ENCODE measurements at places on chromosomes 2 and 18.

DNA sequence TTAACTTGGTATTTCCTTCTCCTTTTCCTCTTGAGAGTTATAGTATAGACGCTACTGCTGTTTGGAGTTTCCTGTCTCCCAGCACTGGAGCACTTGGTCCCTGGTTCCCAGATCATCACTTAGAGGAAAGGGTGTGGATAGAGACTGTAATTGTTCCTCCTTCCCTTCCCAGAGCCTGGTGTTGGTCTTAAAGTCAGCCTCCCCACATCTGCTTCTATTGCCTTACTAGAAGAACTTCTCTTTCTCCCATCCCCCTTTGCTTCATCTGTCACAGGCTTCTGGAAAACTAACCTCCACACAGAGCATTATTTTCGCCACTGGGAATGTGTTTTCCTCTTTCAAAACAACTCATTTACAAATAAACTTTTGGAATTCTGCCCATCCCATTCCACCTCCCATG is 131.0 kb downstream of the CCDC85A start:
- no peak for DNase-seq

DNA sequence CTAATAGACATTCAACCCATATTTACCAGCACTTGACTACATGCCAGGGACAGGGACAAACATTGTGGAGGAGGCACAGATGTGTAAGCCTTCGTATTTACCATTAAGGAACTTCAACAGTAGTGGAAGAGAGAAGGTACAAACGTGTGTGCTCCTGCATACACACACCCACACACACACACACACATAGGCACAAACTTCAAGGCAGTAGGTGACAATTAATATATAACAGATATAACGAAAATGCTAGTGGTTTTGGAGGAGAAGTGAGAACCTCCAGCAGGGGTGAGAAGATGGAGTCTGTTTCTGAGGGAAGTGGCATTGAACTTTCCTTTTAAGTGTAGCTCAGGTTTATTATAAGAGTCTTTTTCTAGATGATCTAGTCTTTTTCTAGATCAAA is 231.1 kb downstream of the SETBP1 start:
- no peak for DNase-seq

GRCh38 chr2:197356136-197356535 is 45.6 kb upstream of the ANKRD44 start:
- peak; percentile 33 for DNase-seq

DNA sequence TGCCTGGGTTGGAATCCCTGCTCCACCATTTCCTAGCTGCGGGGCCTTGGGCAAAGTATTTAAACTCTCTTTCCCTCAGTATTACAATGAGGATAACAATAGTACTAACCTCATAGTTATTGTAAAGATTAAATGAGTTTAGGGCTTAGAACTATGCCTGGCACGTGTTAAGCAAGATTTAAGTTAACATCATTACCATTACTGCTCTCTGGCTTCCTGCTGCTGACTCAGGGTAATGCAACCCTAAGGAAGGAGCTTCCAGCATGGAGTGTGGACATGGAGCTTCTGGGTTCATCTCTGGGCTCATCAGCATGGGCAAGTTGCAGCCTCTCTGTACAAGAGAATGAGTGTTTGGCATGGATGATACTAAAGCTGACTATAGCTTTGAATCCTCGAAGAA is 374.2 kb upstream of the MAP2 start:
- DNase-seq, result no peak

DNA sequence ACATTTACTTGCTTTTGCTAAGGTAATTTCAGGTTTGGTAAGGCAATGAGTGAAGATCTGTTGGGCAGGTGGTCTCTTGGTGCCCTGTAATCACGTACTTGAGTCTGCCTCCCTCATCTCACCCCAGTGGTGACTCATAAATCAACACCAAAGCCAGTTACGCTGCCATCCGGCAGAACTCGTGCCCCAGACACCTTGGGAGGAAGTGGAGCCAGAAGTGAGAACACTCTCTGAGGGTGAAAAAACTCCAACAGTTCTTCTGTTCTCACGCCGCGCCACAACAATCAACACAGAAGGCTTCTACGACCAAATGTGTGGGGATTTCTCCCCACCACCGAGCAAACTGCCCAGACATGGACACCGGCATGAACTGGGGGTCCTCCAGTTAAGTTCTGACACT is 206.2 kb downstream of the ARL4C start:
- DNase-seq, result no peak

- no peak for DNase-seq
Observed at GRCh38 chr18:2409906-2410305, 161.4 kb downstream of the METTL4 start.

GRCh38 chr2:39845460-39846146 is 66.5 kb upstream of the THUMPD2 start:
- peak; percentile 94 for DNase-seq

- DNase-seq, result no peak
Observed at GRCh38 chr2:133892352-133892913, 324.2 kb upstream of the NCKAP5 start.

DNA sequence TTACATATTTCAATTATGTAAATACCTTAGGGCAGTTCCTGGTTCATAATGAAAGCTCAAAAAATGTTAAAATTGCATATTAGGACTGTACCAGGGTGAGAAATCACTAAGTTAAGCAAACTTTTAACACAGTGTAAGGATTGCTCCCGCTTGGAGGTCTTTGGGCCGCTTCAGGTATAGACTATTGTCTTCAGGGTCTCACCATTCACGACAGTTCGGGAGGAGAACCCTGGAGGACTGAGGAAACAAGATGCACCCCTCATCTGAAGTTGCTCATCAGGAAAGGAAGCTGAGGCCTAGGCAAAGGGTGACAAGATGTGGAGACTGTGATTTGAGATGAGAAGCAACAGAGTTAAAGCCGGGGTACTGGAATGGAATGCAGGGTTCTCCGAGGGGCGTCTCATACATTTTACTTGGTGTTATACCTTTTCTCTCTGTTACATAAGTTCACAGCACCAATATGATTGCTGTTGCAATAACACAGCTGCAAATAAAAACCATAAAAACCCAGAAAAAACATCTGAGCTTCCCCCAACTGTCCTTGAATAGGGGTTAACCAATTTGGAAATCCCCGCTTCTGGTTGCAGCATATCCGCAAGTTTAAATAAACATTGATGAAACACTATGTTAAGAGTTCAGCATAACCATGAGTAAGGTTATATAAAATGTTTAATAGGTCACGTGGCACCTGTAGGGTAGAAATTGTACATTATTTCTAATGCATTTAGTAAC is 40.1 kb downstream of the FBXO48 start:
- peak; percentile 63 for DNase-seq

DNA sequence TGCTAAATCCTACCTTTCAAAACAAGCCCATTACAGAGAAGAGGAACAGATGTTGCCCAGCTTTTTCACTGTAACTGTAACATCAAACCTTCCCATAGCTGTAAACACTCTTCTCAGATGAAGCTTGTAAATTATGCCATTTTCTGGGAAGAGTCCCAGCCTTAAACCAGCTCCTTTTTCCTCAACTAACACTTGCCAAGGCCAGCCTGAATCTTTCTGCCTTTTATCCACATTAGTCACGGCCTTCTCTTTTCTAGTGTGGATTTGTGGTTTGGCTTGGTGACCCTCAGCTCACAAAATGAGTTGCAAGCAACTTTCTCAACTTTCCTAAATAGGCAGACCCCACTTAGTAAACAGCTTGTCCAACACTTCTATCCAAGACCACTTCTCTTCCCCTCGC is 90.2 kb downstream of the CABLES1 start:
- peak; percentile 82 for DNase-seq

GRCh38 chr2:73284296-73285158 is at the start of gene FBXO41:
TSS of gene FBXO41 (minus strand) at chr2:73284478. CDS start at chr2:73269630, 14,848 bp downstream.
- peak; percentile 32 for DNase-seq

- DNase-seq, result peak; percentile 74
Observed at GRCh38 chr2:12717191-12718014, 667 bp downstream of the TRIB2 start.

DNA sequence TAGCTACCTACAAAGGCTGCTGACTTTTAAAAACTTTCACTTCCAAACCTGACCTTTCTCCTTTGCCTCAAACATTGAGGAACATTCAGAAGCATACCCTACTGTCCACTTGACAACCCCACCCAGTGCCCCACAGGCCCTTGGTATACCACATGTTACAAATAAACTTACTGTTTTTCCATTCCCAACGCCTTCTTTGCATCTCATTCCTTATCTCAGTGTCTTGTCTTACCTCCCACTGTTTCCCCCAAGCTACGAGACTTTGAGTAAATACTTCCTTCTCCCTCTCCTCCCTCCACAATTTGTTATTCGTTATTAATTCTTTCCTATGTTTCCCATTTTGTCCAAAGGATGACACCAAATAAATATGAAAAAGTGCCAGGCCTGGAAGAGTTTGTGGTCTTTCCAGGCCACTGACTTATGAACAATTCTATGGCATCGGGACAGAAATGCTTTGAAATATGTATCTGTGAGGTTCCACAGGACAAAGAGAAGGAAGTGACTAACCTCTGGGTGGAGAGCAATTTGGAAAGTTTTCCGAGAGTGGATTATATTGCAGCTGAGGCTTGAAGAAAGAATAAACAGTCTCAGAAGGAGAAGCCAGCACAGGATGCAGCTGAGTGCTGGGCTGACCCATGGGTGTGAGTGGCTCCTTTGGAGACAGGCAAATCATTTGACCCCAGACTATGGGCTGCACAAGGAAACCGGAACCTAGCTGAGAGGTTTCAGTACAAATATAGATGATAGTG is 409.0 kb downstream of the LPIN1 start:
- peak; percentile 97 for DNase-seq

DNA sequence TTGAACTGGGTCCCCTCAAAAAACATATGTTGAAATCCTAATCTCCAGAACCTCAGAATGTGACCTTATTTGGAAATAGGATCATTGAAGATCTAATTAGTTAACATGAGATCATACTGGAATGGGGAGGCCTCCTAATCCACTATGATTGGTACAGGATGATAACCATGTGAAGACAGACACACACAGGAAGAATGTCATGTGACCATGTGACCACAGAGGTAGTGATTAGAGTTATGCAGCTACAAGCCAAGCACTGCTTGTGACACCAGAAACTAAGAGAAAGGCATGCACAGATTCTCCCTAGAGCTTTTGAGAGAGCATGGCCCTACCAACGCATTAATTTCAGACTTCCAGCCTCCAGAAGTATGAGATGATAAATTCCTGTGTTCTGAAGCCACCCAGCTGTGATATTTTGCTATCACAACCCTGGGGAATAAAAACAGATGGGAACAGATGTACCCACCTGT is 47.0 kb upstream of the TGIF1 start:
- no peak for DNase-seq

DNA sequence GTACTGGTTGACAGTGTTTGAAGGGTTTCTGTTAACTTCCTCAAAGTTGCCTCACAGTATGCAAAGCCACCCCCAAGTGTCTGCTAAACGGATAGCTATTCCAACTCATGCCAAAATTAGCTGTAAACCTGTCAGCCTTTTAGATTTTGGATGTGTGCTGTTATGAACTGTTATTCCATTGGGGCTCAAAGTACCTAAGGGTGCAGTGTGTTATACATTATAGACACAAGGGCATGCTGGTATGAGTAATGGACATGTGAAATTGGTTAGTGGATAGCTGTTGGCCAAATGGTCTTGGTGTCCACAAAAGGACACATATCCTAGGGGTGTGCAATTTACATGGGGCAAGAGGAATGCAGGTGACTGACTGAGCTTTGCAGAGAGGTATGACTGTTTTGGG is 33.7 kb upstream of the CCBE1 start:
- DNase-seq, result no peak

- DNase-seq, result peak; percentile 56
Observed at GRCh38 chr18:5890331-5891183, 4.8 kb downstream of the TMEM200C start.

DNA sequence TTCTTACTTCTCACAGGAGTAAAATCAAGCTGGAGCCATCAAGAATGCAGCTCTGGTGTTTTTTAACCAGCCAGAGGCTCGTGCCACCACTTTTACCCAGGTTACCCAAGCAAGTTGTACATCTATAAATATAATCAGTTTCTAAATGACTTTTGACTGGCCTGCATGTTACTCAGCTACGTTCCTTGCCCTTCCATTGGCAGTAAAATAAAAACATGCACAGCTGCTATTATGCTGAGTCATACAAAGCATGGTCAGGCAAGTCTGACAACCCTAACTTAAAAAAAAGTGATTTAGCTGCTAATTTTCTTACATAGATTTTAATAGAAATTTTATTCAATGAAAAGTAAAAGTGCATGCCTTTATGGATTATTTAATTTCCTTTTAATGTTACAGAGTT is 111.7 kb upstream of the CSRNP3 start:
- peak; percentile 83 for DNase-seq

DNA sequence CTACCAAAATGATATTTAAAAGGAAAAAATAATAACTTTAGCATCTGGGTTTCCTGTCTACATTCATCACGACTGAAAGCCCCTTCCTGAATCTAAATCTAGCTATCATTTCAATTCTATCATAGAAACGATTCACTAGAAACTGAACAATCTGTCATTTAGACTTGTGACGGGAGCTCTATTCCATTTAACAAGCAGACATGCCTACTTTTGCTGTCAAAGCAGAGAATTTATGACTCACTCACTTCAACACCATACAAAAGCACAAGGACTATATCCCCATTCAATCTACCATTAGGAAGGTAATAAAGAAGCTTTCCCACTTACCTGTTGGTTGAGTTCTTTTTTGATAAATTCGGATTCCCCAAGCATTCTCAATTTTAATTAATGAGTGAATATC is 1072.3 kb downstream of the LRP1B start:
- no peak for DNase-seq

DNA sequence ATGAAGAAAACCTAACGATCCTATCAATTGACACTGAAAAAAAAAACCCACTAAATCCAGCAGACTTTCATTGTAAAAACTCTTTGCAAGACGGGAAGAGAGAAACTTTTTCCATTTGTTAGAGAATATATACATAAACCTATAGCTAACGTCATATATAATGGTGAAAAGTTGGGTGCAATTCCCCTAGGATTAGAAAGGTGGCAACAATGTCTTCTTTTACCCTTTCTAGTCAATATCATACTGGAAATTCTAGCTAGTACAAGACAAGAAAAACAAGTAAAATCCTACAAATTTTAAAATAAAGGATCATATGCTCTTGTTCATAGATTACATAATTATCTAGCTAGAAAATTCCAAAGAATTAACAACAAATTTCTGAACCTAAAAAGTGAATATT is 1596.5 kb upstream of the LRRTM1 start:
- DNase-seq, result peak; percentile 54

DNA sequence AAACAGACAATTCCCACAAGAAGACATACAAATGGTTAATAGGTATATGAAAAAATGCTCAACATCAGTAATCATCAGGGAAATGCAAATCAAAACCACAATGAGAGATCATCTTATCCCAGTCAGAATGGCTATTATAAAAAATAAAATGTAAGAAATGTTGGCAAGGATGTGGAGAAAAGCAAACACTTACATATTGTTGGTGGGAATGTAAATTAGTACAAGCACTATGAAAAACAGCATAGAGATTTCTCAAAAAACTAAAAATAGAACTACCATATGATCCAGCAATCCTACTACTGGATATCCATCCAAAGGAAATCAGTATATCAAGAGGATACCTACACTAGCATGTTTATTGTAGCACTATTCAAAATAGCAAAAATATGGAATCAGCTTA is 186.6 kb downstream of the NOL4 start:
- DNase-seq, result no peak

GRCh38 chr2:117557626-117558025 is 256.9 kb upstream of the DDX18 start:
- no peak for DNase-seq

GRCh38 chr2:54830546-54830945 is 107.1 kb downstream of the EML6 start:
- DNase-seq, result no peak
